ENCODE measurements at places on chromosomes 13 and 19. TPM values are rescaled to one million over a fixed set of nuclear protein-coding genes. Genes with fewer than 3 reads are reported as not detected.

DNA sequence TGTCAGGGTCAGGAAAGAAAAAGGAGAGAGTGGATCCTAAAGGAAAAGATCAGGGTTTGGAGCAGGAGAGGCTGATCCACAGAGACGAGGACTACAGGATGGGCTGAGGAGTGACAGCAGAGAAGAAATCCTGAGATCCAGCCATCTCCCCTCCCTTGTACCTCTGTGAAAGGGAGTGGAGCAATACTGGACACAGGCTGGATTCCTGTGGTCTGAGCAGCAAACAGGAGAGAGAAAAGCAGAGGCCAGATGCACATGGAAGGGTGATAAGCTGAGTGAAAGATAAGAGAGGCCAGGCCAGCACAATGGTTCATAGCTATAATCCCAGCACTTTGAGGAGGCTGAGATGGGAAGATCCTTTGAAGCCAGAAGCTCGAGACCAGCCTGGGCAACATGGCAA lies 472.1 kb upstream of the TSHZ3 start:
- DNase-seq = no peak

- DNase-seq = no peak
These were observed 108.8 kb downstream of the NDFIP2 start for GRCh38 chr13:79589603-79590393.

DNA sequence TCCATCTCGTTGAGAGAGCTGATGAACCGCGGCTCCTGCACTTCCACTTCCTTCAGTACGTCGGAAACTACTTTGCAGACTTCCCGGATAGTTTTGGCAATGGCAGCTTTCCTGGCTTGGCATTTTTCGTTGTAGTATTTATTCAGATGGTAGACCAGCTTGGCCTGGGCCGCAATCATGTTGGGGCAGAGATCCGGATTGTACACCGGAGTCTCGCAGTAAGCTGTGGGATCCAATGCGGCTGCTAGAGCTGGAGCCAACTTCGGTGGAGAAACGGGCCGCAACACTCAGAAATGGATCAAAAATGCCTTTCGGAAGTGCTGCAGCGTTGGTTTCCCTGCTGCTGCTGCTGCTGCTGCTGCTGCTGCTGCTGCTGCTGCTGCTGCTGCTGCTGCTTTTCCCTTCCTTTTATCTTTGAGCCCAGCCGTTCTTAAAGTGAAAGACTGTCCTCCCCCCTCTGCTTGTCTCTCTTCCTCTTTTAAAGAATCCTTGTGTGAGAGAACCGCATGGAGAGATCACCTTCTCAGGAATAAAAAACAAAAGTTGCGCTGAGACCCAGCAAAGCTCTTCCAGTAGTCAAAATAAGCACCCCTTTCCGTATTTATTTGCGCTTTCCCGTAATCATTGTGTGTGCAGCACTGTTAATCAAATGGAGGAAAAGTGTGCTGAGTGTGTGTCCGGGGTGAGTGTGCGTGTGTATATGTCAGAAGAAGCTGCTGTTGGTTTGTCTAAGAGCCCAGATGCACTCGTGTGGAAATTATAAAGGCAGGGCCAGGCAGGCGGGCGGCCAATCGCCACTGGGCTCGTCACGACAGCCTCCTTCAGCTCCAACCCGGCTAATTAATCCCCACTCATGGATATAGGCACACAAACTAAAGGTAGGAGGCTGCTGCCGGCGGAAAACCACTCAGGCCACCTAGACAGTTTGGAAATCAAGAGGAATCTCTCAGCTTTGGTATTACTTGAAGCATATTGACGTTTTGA lies at the start of gene MAB21L1:
TSS of gene MAB21L1 (minus strand) at position 730 of the 984 bp plus-strand sequence. CDS start at position 179, 551 bp downstream.
- DNase-seq = peak; percentile 90

DNA sequence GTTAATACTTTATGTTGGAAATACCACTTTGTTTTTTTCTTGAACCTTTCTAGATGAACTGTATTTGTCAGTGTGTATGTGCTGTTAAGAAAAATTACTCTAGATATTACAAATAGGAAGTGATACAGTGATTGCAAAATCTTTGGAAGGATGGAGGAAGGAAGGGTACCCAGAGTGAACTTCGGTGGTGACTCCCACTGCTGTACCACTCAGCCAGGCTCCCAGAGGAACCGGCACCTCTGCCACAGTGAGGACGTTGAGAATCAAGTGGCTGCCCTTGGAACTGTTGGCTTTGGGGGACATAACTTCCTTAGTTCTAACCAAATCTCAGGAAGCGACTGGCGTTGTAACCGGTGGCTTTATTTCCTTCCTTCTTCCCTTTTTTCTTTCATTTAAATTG lies 184.7 kb downstream of the PCCA start:
- DNase-seq = no peak

DNA sequence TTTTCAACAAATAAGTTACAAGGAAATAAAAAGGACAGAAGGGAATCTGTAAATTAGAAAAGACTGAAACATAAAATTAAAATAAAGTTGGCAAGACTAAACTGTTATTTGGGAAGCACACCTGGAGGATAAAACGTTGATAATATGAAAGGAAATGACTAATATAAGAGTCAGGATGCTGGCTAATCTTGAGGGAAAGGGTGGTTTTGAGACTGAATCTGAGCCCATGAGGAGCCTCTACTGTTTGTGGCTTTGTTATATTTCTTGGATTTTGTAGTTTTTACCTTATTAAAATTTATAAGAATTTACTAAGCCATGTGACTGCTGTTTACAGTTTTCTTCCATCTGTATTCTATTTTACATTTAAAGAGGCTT lies 718.0 kb upstream of the SPRY2 start:
- no peak for DNase-seq

DNA sequence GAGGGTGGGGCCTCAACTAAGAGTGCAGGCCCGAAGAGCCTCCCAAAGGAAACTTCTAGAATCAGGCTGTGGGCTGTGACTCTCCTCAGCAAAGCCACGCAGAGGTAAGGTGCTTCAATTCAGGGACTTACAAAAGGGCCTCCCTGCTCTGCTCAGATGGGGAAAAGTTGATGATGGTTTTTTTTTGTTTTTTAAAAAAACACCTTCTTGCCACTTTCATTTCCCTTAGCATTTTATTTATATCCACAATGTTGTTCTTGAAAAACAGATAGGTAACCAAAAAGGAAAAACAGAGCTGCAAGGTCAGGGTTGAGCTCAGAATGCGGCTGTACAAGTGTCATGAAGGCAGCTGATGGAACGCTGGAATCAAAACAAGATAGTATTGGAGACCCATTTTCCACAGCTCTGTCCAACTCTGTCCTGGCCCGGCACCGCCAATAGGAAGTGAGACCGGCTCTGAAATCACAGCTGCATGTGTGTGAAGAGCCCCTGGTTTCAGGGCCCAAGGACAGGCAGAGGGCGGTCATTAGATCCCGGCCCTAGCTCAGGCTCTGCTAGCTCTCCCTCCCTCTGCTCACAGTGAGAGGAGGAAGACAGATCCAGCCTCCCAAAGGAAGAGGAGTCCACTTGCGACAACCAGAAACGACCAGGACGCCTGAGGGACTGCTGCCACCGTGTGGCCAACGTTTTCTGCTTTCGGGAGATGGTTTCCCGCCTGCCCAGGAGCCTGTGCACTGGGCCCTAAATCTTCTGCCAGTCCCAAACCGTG lies 58.3 kb downstream of the KLF2 start:
- peak; percentile 78 for DNase-seq

- DNase-seq = no peak
These were observed 18.1 kb upstream of the NPAS1 start for GRCh38 chr19:47001584-47001983.

DNA sequence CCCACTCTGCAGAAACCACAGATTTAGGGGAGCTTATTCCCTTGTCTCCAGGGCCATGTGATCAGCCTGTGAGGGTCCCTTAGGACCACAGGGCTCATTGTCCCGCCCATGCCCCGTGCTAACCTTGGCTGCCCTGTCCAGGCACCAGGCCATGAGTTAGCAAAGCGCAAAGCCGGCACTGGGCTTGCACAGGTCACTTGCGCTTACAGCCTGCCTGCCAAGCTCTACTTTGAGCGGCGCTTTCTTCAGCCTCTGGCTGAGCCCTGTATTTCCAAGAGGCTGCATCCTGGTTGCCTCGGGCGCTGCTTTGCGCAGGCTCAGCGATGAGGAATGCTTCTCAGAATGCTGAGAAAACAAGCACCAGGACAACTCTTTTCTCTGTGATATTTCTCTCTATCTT lies 188.0 kb downstream of the TDRD3 start:
- no peak for DNase-seq

DNA sequence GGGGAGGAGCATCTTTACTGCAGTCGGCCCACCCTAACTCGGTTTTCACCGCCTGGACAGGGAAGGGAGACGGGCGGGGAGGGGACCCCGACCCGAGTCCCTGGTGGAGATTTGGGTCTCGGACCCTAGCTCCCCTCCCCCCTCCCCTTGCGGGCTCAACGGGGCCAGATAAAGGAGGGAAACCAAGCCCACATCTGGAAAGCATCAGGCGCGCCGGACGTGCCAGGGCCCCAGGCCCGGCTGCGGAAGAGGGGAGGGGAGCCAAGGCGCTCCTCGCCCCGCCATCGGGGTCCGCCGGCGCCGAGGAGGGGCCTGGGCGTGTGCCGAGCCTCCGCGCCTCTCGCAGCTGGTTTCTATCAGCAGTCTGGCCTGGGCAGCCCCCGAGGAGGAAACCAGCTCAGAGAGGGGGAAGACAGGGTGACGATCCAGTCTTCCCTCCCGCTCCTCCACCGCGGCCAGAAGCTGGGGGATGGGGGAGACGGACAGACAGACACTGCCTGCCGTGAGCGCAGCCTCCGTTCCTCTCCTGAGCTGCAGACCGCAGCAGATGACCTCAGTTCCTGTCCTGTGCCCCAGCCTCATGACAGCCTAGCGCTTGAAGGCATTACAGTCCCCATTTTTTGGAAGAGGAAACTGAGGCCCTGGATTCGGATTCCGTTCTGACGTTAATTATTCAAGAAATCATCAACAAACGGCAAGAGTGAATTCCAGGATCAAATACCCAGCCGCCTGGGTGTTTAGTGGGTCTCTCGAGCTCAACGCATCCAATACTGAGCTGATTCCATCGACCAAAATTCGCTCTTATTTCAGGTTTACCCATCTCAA lies 3.6 kb upstream of the GNG8 start:
- peak; percentile 94 for DNase-seq

- DNase-seq = no peak
These were observed 159.5 kb downstream of the RBM26 start for GRCh38 chr13:79246578-79246949.

GRCh38 chr19:13146763-13147563 lies 3.2 kb downstream of the STX10 start:
- DNase-seq = peak; percentile 67

The ZNF30 gene
- 1.7 TPM for polyA plus RNA-seq

The ITGBL1 gene
- polyA plus RNA-seq = 78.7 TPM

The ICAM4 gene
- polyA plus RNA-seq = 0.05 TPM

The LRRC63 gene
- polyA plus RNA-seq = 0.03 TPM

The ZNF582 gene
- polyA plus RNA-seq = 4.5 TPM

The ZNF837 gene
- 1.6 TPM for polyA plus RNA-seq

The ZNF729 gene
- polyA plus RNA-seq = not detected
